ENCODE measurements at places on chromosomes 11 and 22.

DNA sequence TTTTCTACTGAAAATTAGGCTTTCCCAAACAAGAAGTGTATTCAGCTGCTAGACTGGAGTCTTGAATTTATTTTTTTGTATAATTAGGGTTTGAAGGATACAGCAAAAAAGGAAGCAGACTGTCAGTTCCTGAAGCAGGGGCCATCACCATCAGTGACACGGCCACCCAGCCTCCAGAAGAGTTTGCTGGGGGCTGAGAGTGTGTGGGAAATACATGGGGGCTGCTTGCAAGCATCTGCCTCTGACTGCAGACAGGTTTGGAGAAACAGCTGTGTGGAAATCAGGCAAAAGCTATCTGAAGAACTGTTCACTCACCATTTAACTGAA lies 23.0 kb downstream of the FZD4 start:
- no peaks in the 10 kb centered on the region for H3K27me3 ChIP-seq
- no peak for DNase-seq
- H3K4me3 ChIP-seq = no peak overlapping the region
- H3K36me3 ChIP-seq = peaks cover 6% of the 10 kb centered on the region

GRCh38 chr22:31367426-31367825 lies 21.3 kb upstream of the PATZ1 start:
- no peak for DNase-seq
- H3K4me3 ChIP-seq = no peak overlapping the region
- no peaks in the 10 kb centered on the region for H3K27me3 ChIP-seq
- peaks cover 2% of the 10 kb centered on the region for H3K36me3 ChIP-seq

- H3K4me1 ChIP-seq = peaks cover 34% of the 10 kb centered on the region
- peak overlapping the region; percentile 100 for H3K4me3 ChIP-seq
- no peaks in the 10 kb centered on the region for H3K27me3 ChIP-seq
- H3K27ac ChIP-seq = peak overlapping the region; percentile 100
Measured at GRCh38 chr11:95790933-95791708, 823 bp downstream of the CEP57 start.

DNA sequence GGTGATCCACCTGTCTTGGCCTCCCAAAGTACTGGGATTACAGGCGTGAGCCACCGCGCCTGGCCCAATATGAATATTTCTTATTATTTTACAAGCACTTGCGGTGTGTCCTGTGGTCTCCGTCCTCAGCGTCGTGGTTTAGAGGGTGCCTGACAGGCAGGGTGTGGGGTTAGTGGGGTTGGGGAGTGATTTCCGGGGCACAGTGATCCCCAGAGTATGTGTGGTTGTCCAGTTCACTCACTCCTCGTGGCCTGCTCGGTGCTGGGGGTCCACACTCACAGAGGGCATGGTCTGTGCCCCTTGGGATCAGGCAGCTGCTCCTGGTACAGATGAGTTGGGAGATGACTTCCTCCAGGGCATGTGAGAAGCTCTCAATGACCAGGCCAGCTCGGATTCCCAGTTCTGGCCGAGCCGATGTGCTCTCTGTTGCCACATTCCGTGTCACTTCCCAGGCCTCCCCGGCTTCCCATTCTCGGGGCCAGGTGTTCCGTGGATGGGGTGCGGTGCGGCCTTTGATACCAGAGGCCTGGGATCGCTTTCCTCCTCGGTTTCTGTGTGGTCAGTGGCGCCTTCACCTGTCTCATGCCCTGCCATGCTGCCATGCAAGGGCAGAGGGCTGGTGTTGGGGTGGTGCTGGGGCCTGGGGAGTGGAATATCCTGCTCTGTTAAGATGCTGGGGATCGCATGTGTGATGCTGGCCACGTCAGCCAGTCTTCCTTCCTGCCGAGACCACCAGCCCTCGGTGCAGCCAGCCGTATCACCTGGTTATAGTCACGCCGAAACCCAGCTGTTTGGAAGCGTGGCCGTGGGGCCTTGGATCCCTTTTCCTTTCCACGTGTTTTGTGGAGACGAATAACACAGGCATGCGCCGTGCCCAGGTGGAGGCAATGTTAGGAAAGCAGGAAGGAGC lies 39.6 kb downstream of the PARVB start:
- peaks cover 15% of the 10 kb centered on the region for H3K4me1 ChIP-seq
- H3K27ac ChIP-seq = no peak overlapping the region
- H3K27me3 ChIP-seq = no peaks in the 10 kb centered on the region
- DNase-seq = no peak
- H3K4me3 ChIP-seq = peak overlapping the region; percentile 31
- no peaks in the 10 kb centered on the region for H3K36me3 ChIP-seq

- no peak for DNase-seq
- H3K27ac ChIP-seq = no peak overlapping the region
- H3K27me3 ChIP-seq = no peaks in the 10 kb centered on the region
- H3K36me3 ChIP-seq = peaks cover 3% of the 10 kb centered on the region
Measured at GRCh38 chr11:128544471-128545051, 42.8 kb downstream of the ETS1 start.

DNA sequence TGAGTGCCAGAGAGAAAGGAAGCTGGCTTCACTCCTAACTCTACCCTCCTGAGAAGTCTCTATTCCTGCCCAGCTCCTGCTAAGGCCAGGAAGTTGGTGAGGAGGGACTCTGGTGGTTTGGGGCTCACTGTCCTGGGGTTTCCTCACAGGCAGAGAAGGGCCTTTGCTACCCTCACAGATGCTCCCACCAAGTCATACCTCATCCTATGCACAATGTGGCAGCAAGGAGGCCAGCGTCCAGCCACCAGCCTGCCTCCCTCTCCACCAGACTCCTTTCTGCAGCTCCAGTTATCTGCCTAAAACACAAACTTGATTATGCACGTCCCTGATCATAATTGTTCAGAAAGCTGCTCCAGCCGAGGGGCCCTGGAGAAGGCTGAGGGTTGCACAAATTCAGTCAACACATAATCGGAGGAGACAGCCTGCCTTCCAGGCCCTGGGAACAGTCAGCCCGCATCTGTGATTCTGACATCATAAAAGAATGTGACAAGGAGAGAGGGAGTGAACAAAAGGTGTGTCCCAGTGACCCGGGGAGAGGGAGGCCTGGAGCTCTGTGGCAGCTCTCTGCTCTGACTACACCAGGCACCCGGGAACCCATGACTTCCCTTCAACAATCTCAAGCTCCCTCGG lies 28.8 kb downstream of the DKK3 start:
- H3K4me3 ChIP-seq = no peak overlapping the region
- peaks cover 2% of the 10 kb centered on the region for H3K36me3 ChIP-seq
- DNase-seq = no peak
- H3K27me3 ChIP-seq = peaks cover 4% of the 10 kb centered on the region
- peaks cover 13% of the 10 kb centered on the region for H3K4me1 ChIP-seq

GRCh38 chr11:119599864-119600541 lies 129.0 kb downstream of the NECTIN1 start:
- peaks cover 37% of the 10 kb centered on the region for H3K27me3 ChIP-seq
- H3K4me1 ChIP-seq = no peaks in the 10 kb centered on the region
- H3K36me3 ChIP-seq = no peaks in the 10 kb centered on the region
- no peak overlapping the region for H3K4me3 ChIP-seq

DNA sequence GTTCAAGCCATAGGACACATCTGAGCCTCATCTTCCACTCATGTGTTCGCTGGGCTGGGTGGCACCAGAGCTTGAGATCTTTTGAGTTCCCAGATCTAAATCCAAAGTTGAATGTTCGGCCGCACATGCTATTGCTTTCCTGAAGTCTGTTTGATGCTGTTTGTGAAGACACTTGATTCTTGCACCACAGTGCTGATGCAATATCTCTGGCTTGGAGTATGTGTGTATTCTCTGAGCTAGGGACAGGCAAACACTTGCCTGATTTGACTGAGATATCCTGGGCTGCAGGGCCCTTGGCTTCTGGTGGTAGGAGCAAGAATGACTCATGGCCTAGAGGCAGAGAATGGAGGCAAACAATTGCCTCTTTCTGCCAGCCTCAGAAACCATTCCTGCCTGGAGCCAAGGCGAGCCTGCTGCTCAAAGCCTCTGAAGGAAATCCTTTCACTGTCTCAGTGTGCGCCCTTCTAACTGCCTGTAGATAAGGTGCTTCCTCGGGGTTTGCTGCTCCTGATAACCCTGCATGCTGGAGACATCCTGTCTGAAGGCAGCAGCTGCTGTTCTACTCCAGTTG lies 73.0 kb downstream of the CYB5R2 start:
- no peaks in the 10 kb centered on the region for H3K27me3 ChIP-seq
- no peaks in the 10 kb centered on the region for H3K4me1 ChIP-seq
- no peak for DNase-seq
- H3K27ac ChIP-seq = no peak overlapping the region
- no peak overlapping the region for H3K4me3 ChIP-seq

- H3K36me3 ChIP-seq = no peaks in the 10 kb centered on the region
- DNase-seq = no peak
- no peak overlapping the region for H3K27ac ChIP-seq
- no peaks in the 10 kb centered on the region for H3K27me3 ChIP-seq
Measured at GRCh38 chr22:23109441-23109978, 32.3 kb downstream of the RSPH14 start.

GRCh38 chr11:126597041-126597440 lies 241.6 kb downstream of the ST3GAL4 start:
- no peaks in the 10 kb centered on the region for H3K36me3 ChIP-seq
- DNase-seq = no peak
- no peak overlapping the region for H3K27ac ChIP-seq
- no peaks in the 10 kb centered on the region for H3K4me1 ChIP-seq

DNA sequence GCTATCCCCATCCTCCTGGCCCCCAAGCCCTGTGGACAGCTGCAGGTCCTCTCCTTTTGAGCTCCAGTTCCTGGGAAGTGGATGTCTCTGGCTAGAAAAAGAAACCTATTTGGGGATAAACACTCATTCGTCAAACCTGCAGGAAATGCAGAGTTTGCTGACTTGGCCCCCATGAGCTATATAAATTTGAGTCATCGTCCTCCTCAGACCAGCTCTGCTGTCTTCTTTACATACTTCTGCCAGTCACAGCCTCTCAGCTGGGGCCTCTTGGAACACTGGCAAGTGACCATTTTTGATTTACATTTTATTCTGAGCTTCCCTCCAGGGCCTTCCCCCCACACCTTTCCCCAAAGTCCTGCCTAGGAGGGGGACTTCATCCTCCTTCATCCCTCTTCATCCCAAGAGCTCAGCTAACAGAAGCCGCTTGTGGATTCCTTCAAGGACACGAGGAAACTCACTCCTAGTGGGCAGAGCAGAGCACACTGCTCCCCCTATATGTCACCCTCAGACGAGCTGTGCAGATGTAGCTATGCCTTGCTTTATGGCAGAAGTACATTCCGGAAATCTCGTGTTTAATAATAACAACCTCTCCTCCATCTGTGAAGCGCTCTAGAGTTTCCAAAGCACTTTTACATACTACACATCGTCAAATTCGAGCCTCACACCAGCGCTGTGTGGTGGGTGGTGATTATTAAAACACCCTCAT lies 131.8 kb downstream of the FEZ1 start:
- no peak overlapping the region for H3K4me3 ChIP-seq
- no peaks in the 10 kb centered on the region for H3K36me3 ChIP-seq
- H3K4me1 ChIP-seq = peaks cover 6% of the 10 kb centered on the region
- peaks cover 34% of the 10 kb centered on the region for H3K27me3 ChIP-seq
- no peak overlapping the region for H3K27ac ChIP-seq

GRCh38 chr11:120056301-120057027 lies 81.4 kb downstream of the TRIM29 start:
- H3K27ac ChIP-seq = no peak overlapping the region
- H3K36me3 ChIP-seq = no peaks in the 10 kb centered on the region
- no peaks in the 10 kb centered on the region for H3K4me1 ChIP-seq
- H3K4me3 ChIP-seq = no peak overlapping the region

GRCh38 chr11:47560426-47560825 lies 5.0 kb upstream of the PTPMT1 start:
- peaks cover 3% of the 10 kb centered on the region for H3K4me1 ChIP-seq
- H3K4me3 ChIP-seq = no peak overlapping the region
- DNase-seq = no peak
- no peaks in the 10 kb centered on the region for H3K27me3 ChIP-seq
- H3K27ac ChIP-seq = no peak overlapping the region

DNA sequence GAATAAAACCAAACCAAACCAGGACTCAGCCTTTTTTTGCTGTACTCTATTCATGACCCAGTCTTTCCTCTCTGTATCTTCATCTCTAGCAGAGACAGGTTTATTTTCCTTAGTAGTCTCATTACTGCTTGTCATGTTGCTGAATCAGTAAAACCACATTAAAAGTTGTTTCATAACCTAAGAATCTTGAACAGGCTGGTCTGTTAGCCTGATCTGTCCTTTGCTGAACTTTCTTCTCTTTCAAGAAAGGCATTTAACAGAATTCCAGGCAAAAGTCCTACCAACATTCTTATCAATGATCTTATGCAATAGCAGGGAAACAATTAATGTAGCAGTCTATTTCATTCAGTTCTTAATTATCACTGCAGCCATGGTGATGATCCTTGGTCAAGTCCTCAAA lies 197.7 kb downstream of the CASP12 start:
- H3K4me1 ChIP-seq = peaks cover 19% of the 10 kb centered on the region
- peak overlapping the region; percentile 42 for H3K27ac ChIP-seq
- peaks cover 3% of the 10 kb centered on the region for H3K36me3 ChIP-seq
- no peak overlapping the region for H3K4me3 ChIP-seq

DNA sequence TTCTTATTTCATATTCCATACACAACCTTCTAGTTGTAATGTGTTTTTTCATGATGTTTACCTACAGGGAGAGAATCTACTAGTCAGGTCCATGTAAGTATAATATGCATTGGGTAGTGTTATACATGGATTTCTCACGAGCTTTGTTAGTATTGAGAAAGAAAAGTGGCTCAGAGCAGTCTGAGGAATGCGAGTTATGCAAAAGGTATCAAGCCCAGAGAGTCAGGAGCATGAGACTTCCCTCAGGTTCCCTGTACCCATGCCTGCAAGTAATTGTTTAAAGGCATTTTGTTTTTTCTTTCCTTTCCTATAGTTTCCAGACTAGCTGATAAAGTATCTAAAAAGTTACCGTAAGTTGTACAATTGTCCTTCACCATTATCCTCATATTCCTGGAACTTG lies 66.1 kb downstream of the STK33 start:
- no peak for DNase-seq
- no peaks in the 10 kb centered on the region for H3K36me3 ChIP-seq
- no peak overlapping the region for H3K27ac ChIP-seq
- peaks cover under 1% of the 10 kb centered on the region for H3K27me3 ChIP-seq
- H3K4me3 ChIP-seq = no peak overlapping the region
- no peaks in the 10 kb centered on the region for H3K4me1 ChIP-seq

- no peak overlapping the region for H3K4me3 ChIP-seq
- DNase-seq = no peak
- no peaks in the 10 kb centered on the region for H3K27me3 ChIP-seq
- no peaks in the 10 kb centered on the region for H3K36me3 ChIP-seq
Measured at GRCh38 chr11:30107899-30108298, 91.1 kb upstream of the KCNA4 start.
